ENCODE measurements at places on chromosomes 1 and 21.

DNA sequence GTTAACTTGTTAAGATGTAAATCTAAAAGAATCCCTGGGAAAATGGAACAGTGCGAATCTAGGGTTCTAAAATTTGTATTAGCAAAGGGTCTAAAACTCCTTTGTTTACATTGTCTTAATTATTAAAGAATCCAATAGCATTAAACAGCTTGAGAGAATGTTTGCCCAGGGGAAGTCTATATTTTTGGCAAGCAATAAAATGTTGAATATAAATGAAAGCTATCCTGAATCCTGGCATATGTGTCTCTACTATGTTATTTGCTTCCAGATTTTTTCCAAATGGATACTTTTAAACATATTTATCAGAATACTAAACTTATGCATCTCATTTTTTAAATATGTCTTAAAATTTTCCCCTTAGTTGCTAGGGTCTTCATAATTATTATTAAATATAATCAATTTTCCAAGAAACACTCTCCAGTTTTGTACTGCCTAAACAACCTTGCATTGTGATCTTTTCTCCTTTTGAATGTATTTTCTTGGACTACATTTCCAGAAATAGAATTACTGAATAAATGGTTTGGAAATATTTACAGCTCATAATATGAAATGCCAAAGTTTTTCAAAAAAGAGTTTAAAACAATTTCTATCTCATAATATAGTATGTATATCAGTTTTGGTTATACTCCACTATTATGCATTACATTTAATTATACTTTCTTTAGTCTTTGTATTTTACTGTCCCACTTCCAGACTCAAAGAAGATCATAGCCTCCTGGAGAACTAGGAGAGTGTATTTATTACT lies 304.8 kb downstream of the USP25 start:
- DNase-seq = no peak

- no peak for DNase-seq
These were observed 28.0 kb downstream of the CD1D start for GRCh38 chr1:158208586-158209116.

DNA sequence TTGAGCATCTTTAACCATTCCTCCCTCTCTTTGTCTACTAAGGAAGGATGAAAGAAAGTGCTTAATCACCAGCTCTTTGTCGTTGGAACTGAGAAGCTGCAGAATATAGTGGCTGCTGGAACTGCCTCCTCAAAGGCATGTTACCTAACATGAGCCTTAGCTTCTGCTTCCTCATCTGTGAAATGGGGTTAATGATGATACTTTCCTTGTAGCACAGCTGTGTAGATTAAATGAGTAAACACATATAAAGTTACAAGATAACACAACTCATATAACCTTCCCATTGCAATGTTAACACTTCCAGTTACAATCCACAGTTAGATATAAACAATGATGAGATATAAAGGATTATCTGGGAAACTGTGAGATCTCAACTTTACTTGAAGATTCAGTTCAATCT lies 48.4 kb upstream of the ZNF326 start:
- DNase-seq = no peak

- DNase-seq = no peak
These were observed 45.8 kb downstream of the PDE9A start for GRCh38 chr21:42699196-42699595.

DNA sequence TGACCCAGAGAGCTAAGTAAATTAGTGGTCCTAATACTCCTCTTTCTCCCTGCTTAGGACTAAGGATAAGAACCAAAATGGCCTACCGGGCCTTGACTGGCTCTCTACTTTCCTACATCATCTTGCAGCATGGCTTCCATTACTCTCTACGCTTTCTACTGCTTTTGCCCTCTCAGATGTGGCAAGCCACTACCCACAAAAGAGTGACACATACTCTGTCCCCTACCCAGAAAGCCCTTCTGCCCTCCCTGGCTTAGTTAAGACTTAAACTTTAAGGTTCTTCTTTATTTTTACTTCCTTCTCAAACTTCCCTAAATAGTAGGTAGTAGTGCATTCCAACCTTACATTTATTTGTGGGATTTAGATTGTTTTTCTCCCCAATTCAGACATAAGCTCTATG lies 228.1 kb downstream of the TPR start:
- DNase-seq = no peak

- DNase-seq = peak; percentile 73
These were observed 123.9 kb downstream of the CYYR1 start for GRCh38 chr21:26449161-26449560.

- DNase-seq = peak; percentile 84
These were observed 84.9 kb downstream of the SIM2 start for GRCh38 chr21:36783612-36784374.

DNA sequence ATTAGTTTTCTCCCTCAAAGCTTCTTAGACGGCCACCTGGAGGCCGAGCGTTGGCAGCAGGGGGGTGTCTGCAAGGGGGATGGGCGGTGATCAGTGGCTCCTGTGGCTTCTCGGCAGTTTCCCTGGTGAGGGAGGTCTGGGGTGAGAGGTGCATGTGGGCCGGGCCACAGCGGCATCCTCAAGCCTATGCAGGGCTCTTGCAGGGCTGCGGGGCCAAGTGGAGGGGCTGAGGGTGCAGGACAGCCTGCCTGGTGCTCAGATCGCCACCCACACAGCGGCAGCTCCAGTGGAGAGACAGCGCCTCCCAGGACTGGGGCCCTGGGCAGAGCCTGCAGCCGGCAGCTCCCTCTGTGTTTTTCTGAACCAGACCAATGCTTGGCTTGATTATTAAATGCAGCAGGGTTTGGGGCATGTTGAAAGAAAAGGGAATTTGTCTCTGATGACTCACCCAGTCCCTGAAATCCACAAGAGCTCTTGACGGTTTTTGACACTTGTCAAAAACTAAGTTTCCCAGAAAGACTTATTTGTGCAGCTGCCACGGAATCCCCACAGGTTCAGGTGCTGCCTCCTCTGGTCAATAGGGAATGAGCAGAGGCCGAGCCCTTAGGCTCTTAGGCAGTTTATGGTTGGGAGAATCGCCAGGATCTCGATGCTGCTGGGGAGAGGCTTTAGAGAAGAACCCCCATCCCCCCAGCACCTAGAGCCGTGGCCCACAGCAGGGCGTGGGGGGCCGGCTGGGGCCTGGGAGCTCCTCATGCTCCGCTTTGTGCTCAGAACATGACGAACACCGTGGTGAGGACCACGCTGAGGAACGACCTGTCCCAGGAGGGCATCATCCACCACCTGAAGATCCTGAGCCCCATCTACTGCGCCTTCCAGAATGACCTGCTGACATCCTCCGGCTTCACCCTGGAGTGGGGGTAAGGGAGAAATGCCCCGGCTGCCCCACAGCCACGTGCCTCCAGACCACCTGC lies 54.7 kb downstream of the UMODL1 start:
- peak; percentile 60 for DNase-seq

DNA sequence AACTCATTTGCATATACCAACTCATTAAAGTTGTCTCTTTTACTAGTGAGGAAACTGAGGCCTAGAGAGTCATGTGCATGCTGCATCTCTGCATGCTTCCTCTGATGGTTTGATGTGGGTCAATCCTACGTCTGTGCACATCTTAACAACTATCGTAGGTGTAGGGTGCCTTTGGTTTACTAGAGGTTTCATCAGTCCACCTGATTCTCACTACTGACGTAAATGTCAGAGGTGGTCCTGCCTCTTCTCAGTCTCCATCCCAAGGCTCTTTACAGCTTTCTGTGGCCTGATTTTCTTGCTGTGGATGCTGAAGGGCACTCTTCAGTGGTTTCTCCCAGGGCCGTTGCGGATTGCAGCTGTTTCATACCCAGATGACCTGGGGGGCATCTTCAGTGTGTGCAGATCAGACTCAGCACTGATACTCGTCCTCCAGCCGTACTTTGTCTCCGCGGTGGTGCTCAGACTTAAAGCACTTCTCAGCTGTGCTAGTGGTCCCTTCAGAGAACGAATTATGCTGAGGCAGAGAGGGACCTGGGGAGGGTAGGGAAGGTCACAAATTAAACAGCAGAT lies 407.0 kb downstream of the KIF26B start:
- DNase-seq = no peak

GRCh38 chr1:244963231-244963826 lies 99.0 kb upstream of the HNRNPU start:
- DNase-seq = peak; percentile 15

DNA sequence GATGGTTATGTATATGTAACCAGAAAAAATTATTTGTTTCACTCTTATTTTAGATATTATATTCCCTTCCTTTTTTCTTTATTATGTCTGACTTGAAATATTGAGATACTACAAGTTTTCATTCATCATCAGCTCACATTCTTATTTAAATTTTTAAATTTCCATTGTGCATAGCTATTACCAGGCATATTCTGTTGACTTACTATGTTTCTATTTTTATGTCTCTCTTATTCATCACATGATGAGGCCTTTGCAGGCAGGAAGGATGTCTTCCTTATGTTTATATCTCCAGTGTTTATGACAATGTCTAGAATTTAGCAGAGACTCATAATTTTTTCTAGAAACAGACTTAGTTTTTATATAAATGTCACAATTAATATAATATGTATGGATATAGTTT lies 221.9 kb upstream of the KCTD3 start:
- no peak for DNase-seq

- DNase-seq = no peak
These were observed 125.1 kb downstream of the CRB1 start for GRCh38 chr1:197393105-197393504.

DNA sequence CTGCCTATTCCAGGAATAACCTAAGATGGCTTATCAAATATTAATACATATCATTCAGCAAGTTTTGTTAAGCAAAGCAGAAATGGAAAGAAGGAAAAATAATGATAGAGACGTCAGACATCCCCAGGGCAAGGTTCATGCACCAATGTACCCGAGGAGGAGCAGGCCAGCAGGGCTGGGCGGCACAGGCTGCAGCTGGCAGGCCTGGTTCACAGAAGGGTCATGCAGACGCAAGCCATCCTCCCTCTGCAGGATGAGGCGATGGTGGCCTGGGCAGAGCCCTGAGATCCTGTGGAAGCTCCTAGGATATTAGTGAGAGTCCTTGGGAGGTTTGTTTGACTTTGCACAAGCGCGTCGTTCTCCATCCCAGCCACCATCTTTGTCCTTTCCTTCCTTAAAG lies 30.0 kb downstream of the BATF3 start:
- no peak for DNase-seq

DNA sequence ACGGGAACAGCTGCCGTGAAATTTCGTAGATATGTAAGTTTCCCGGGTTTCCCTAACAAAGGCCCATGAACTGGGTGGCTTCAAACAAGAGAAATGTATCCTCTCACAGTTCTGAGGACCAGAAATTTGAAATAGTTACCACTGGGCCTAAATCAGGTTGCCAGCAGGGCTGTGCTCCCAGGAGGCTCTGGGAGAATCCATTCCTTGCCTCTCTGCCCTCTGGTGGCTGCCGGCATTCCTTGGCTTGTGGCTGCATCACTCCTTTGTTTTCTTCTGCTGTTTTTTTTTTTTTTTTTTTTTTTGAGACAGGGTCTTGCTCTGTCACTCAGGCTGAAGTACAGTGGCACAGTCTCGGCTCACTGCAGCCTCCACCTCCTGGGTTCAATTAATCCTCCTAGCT lies 23.7 kb downstream of the UMODL1 start:
- no peak for DNase-seq

GRCh38 chr1:114379987-114380386 lies 131.0 kb downstream of the TRIM33 start:
- DNase-seq = no peak

- DNase-seq = no peak
These were observed 488.0 kb downstream of the AJAP1 start for GRCh38 chr1:5142389-5142788.

DNA sequence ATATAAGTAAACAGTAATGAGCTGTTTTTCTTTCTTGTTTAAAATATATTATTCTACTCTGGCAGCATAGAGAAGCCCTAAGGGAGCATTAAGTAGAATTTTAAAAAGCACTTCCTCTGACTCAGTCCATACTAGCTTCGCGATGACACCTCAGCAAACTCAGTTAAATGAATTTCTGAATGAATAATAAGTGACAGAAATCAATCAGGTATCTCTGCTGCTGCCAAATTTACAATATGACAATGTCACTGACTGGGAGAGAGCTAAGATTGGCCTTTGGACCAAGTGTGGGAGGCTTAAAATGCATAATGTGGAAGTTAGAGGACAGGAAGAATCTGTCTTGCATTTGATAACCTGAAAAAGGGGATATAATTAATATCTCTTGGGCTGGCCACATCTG lies 296.1 kb downstream of the HHIPL2 start:
- DNase-seq = no peak

- peak; percentile 95 for DNase-seq
These were observed 26.2 kb upstream of the EPHA2 start for GRCh38 chr1:16181887-16182719.

DNA sequence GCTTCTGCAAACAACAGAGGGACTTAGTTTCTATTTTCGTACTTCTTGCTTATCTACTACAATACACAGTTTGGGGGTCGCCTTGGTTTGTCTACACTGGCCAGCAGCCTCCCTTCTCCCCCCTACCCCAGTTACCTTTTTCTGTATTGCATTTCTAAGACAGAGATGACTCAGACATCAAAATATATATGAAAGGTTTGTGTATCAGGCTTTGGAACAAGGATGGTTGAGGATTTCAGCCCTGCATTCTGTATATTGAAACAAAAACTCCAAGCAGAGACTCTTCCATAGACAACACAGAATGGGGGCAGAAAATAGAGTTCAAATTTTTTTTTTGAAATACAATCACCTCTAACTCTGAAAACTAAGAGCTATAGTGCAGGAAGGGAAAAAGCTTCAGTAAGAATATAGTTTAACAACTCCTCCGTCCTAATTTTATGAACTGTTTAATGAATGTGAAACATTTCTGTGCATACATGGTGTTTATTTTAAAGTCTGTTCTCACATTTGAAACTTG lies 1.9 kb downstream of the SAMD13 start:
- DNase-seq = no peak

GRCh38 chr1:118937413-118938072 lies 50.6 kb downstream of the TBX15 start:
- DNase-seq = no peak

DNA sequence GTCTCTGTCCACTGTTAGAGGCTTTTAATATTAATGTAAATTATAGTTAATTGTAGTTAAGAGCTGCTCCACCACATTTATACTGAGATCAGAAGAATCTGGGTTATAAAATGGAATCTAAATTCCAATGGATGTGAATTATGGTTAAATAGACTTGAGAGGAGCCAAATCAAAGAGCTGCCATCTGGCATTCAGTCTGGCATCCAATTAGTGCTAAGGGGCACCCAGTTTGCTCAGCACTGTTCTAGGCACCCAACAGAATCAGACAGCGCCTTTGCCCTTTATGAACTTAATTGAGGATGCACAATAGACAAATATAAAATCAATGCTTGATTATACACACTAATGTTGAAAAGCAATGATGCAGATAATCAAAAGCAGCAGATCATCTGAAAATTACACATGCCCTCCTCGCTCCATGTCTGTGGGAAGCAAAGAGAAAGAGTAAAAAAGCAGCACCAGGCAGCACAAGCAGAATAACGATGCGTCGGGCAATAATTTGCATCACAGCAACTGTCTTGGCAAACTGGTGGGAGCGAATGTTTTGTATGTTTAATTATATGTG lies 310.1 kb downstream of the BRINP2 start:
- DNase-seq = no peak

- no peak for DNase-seq
These were observed 80.0 kb downstream of the EPS15 start for GRCh38 chr1:51439053-51439452.

- DNase-seq = no peak
These were observed 5.5 kb downstream of the ETV3 start for GRCh38 chr1:157132616-157133167.

- peak; percentile 3 for DNase-seq
These were observed 47.0 kb upstream of the POU2F1 start for GRCh38 chr1:167173516-167174184.
